Fibroblast of skin of left biceps (primary cell): ENCODE measurements at places on chromosomes 2 and 18.

DNA sequence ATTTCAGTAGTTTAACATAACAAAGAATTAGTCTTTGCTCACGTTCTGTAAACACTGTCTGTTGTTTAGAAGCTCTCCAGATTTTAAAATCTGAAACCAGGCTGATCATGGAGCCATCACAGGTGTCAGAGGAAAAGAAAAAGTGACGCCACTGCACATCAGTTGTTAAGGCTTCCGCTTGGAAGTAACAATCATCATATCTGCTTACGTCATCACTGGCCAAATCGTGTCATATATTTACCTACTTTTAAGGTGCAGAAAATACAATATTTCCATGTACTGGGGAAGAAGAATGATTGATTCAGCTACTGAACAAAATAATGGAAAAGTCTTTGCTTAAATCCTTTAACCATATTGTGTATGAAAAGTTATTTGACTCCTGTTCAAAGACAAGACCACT lies 382.6 kb upstream of the MC4R start:
- DNase-seq = no peak

GRCh38 chr2:204357286-204357685 lies 188.0 kb upstream of the PARD3B start:
- no peak for DNase-seq

DNA sequence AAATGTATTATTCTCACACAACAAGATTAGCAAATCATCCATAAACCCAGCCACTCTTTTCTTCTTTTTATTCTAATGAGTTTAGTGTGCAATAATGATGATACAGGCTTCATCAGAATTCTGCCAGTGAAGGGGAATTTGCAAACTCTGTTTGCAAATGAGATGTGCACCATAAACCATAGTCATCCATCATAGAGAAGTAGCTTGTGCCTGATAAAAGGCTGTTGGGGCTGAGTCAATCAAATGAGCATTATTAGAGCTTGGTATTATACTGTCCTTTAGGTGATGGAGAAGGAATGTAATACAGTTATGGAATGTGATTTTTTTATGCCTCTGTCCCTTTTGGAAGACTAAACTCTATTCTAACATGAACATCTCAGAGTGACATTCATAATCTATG lies 101.8 kb downstream of the DCC start:
- no peak for DNase-seq

- DNase-seq = no peak
These were observed 376 bp downstream of the NDUFA10 start for GRCh38 chr2:240024766-240025165.
